ENCODE measurements at places on chromosomes 7 and 10.

DNA sequence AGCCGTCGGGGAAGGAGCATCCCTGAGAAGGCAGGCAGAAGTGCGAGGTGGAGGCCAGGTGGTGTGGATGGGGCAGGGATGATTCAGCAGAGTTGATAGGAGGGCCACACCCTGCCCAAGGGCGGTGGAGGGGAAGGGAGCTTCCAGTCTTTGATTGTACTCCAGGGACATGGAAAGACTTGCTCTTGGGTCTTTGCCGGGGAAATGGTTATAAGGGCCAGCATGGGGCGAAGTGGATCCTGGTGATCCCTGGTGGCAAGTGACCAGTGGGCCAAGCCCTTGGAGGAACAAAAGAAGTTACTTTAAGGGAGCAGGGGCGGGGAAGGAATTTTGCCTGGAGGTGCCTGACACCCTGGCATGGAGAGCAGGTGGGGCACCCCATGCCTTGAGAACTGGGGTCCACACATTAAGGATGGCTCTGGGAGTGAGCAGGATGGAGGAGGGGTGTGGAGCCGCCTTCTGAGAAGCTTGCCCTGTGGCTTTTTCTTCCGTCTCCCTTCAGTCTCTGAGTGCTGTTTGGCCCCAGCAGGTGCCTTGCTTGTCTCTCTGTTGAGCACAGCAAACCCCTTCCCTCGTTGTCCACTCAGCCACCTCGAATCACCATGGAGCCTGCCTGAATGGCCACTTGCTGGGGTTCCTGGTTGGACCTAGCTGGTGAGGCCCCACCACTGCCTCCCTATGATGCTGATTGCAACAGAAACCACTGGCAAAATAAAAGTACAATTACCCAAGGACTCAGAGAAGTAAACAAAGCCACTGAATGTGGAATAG, 83.9 kb downstream of the RAMP3 start:
- DNase-seq = no peak

DNA sequence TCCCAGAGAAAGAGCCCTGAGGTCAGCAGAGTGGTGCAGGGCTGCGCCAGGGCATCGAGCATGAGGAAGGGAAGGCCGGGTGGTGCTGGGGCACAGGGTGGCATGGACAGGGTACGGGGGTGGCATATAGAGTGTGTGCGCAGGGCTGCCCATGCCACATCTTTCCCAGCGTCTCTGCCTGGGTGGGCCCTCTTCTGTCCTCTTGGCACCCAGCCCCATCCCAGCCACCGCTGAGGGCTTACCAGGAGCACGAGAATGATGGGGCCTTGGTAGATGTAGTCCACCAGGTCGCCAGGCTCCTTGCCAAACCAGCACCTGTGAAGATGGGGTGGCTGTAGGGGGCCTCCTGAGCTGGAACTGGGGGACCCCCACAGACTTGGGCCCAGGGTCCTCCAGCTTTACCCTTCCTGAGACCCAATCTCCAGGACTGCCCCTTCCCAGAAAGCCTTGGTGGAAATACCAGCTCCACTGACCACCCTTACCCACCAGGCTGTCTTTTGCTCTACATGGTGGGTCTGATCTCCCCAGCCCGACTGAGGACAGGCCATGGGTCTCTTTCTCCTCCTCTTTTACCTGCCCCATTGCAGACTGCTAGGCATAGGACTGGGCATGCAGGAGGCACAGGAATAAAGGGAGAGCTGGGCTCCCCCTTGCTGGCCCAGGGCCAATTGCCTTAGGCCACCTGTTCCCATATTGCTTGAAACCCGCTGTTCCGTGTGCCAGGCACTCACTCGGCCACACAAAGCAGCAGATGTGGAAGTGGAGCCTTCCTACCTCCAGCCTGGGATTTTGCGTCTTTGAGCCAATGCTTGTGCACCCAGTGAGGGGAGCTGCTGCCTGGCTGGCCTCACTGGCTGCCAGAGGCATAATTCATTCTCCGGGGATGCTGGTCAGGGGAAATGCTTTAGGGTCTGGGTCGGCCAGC, 21.7 kb downstream of the CRHR2 start:
- no peak for DNase-seq

DNA sequence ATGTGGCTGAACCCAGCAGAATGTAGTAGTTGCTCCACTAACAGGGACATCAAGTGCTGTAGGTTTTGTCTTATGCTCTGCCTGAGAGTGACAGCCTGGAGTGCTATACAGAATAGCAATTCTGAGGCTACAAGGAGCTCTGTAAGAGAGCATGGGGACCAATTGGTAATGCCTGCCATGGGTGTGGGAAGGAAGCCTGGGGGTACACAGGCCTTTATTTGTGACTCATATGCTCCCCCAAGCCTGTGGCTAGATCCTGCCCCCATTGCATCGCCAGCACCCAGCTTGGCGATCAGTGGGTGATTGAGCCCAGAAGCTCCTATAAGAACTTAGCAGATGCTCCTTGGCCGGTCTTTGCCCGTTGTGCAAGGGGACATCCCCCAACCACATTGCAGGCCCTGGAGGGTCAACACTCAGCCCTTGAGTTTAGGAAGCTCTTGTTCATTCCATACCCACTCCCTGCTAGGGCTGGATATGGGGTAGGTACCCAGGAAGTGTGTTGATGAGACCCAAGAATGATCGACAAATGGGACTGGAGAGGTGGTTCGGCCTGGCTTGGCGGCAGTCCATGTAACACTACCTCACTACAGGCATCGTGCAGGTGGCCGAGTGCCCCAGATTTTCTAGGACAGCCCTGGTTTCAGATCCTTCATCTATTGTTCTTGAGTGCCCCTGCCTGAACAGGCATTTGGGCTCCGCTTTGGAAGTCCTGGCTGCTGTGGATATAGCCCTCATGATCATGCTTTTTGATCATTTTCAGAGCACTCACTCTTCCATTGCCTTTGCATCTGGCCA, 37.7 kb downstream of the ZMIZ1 start:
- no peak for DNase-seq

DNA sequence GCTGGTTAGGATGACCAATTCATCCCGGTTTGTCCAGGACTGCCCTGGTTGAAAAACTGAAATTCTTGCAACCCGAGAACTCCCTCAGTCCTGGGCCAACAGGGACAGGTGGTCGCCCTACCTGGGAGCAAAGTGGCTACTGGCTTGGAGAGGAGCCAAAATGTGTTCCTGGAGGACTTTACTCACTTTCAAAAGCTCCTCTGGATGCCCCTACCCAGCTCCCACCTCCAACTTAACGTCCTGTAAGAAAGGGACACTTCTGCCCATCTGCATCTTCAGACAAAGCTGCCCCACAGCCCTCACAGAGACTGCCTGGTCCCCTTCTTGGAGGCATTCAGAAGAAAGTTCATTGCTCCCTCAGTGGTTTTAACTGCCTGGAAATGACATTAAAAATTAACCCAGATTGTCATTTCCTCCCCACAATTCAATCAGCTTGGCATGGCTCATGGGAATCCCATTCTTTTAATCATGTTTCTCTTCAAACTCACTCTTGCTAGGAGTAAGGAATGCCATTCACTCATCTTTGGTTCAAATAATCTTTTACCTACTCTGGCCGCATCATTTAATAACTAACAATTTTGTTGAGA, 24.0 kb upstream of the HSPA12A start:
- DNase-seq = no peak

GRCh38 chr7:96823274-96823673, 113.6 kb upstream of the SEM1 start:
- DNase-seq = no peak

DNA sequence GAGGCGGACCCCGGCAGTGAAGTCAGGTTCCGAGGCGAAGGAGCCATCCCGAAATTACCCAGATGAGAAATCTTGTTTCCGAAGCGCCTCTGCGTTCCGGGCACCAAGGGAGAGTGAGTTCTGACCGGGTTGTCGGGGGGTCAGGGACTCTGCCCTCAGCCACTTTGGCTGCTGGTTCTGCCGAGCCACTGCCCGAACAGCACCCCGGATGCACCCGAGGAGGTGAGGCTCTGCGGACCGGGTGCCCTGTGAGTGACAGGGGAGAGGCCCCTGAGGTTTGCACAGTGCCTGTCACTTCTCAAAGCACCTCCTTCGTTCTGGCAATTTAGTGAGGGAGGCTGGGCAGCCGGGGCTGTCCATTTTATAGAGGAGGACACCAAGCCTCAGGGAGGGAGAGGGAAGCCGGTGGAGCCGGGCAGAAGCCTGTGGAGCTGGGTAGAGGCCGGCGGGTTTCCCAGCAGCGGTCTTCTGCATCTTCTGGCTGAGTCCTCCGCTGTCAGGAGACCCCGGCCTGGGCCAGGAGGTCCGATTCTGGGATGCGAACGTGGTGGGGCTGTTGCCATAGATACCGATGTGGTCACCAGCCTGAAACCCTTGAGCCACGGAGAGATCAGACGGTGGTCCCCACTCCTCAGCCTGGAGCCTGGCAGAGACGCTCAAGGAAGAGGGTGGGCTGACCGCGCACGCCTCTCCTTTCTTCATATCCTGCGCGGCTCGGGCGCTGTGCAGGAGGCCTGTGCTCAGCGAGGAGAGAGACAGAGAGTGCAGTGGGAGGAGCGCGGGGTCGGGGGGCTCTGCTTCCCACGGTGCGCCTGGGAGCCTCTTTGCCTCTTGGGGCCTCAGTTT, 18.9 kb upstream of the SHH start:
- no peak for DNase-seq

DNA sequence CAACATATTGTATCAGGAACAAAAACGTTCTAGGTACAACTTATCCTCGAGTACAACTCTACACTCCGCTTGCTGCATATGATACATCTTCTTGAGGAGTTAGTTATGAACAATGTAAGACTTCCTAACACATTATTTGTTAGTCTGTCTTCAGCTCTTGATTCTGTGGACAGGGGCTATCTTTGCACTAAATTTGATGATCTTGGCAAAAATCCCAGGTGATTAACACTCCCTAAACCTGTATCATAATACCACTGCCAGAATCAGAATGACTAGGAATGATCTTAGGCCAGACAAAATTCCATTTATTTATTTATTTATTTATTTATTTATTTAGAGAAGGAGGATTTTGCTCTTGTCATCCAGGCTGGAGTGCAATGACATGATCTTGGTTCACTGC, 108.7 kb upstream of the AUTS2 start:
- DNase-seq = no peak

DNA sequence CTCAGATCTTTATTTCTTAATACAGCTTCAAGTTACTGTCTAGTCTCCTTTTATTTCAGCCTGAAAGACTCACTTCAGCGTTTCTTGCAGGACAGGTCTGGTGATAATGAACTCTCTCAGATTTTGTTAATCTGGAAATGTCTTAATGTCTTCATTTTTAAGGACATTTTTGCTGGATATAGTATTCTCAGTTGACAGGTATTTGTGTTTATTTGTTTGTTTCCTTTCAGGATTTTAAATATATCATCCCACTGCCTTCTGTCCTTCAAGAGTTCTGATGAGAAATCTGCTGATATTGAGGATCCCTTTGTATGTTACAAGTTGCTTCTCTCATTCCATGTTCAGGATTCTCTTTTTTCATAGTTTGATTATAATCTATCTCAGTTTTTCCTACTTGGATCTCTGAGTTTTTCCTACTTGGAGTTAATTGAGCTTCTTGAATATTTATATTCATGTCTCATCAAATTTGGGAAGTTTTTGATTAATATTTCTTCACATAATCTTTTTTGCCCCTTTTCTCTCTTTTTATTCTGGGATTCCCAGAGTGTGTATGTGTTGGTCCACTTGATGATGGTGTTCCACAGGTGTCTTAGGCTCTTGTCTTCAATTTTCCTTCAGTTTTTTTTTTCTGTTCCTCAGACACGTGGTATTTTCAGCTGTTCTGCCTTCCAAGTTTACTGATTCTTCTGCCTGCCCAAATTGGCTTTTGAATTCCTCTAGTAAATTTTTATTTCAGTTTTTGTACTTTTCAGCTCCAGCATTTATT, 49.9 kb downstream of the PTEN start:
- DNase-seq = no peak
